Umbilical cord (tissue), 2 donors: ENCODE measurements at places on chromosomes 2 and 18.

GRCh38 chr2:62398356-62398755, 107.6 kb downstream of the TMEM17 start:
- no peak for DNase-seq

DNA sequence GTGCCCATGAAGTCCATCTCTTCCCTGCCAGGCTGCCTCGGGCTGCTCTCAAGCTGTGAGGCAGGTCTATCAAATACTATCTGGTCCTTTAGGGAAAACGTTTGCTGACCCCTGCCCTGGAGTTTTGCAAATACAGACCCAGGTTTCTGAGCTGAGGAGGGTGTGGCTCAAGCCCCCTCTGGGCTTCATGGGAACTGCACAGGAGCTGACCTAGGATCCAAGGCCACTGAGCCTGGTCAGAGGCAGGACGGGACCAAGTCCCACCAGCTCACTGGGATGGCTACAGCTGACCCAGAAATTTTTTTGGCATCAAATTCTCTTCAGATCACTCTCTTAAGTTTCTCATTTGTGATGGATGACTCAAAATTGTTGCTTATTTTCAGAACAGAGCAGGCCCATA, 14.1 kb downstream of the ZNF516 start:
- DNase-seq: no peak

GRCh38 chr2:6442252-6442985, 423.3 kb downstream of the CMPK2 start:
- DNase-seq: no peak

DNA sequence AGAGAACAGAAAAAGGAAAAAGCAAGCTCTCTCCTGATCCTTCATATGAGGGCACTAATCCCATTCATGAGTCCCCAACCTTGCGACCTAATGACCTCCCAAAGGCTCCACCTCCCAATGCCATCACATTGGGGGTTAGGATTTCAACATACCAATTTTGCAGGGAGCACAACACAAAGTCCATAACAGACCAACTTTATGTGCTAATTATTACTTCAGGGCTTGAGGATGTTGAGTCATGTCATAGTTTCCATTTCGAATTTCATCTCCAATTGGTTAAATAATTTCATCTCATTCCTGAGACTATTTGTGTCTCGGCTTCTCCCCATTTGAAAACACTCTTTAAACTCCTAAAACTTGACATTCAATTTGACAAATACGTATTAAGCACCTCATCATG, 69.9 kb upstream of the KLF7 start:
- DNase-seq: no peak

DNA sequence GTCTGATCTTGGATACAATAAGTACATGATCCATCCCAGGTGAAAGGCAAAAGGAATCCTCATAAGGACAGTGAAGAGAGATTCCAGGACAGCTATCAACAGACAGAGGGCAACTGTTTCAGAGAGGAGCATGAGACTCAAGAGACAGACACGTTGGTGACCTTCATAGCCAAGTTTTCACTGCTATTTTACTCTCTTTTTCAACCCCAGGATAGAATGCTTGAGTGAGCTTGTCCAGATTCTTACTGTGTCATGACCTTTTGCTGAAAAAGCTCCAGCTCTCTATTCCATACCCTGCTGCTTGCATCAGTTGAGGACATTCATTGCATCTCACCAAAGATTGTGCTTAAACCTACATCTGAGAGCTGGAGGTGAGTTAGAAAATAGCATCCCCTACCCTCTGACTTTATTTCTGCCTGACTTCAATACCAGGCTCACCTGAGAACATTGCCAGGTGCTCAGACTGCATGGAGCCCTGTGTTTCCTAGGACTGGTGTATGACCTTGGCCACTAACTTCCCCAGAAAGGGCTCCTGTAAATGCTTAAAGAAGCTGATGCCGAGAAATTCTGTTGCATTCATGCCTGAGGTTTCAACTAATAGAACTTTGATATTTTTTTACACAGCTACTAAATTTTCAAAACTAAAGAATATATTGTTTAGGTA, 70.4 kb upstream of the TMEM17 start:
- DNase-seq: no peak

DNA sequence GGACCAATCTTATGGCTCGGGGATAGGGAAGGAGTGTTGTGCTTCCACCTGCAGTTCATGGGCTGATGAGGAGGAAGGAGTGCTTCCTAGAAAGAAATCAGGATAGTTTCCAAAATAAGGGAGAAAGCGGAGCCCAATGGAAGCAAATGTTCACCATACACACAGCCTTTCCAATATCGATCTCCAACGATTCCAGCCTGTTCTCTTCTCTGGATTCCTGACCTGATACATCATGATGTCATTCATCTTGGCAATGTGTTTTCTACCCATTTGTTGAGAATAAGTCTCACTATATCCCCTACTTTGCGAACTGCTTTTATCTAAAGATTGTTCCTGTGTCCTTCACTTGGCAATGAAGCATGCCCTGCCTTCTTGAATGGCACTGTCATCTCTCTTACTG, 205.3 kb upstream of the SIX2 start:
- no peak for DNase-seq

DNA sequence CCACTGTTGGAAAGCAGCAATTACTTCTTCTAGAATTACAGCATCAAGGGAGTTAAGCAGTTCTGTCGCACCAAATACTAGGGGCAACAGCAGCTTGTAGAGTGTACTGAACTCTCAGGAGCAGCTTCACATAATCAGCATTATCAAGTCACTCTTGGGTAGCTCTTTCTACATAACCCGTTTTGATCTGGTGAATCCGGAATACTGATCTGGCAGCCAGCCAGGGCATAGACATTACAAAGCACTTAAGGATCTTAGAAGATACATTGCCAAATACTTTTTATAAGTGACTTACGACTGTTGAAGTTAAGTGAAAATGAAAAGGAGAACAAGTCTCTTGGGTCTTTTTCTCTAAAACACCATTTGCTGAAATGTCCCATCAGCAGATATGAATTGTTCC, 73.2 kb upstream of the NETO1 start:
- peak; percentile 32 for DNase-seq

- no peak for DNase-seq
These were observed 561.1 kb upstream of the SETBP1 start for GRCh38 chr18:44119607-44120006.

GRCh38 chr2:209900638-209901037, 101.8 kb upstream of the RPE start:
- DNase-seq: no peak

GRCh38 chr2:215839816-215840215, 173.5 kb downstream of the MREG start:
- DNase-seq: no peak

- DNase-seq: no peak
These were observed 34.1 kb upstream of the SLC39A10 start for GRCh38 chr2:195622966-195623365.

DNA sequence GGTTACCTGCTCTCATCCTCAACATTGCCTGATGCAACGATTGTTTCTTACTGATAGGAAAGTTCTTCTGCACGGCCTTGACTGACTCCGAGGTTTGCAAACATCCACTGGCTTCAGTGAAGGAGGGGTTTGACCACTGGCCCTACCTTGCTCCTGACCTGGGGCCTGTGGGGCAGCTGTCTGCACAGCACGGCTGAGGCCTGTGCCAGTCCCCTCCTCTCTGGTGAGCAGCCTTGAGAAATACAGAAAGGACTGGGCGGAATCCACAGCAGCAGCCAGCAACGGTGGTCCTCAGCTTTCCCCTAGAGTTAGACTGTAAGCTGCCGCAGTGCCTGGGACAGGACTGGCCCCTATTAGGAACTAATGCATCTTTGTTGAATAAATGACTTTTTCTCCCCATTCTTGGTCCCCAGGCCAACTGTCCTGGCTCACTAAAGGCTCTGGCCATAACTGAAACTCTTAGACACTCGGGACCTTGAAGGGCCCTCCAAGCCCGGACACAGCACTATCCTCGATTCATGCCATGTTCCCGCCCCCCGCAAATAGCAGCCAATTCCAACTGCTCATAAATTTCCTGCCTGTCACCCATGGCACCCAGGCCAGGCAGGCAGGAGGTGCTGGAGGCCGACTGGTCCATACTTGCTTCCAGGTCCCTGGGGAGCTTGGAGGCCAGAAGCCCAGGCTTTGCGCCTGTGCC, 26.7 kb downstream of the ATOH8 start:
- peak; percentile 40 for DNase-seq

DNA sequence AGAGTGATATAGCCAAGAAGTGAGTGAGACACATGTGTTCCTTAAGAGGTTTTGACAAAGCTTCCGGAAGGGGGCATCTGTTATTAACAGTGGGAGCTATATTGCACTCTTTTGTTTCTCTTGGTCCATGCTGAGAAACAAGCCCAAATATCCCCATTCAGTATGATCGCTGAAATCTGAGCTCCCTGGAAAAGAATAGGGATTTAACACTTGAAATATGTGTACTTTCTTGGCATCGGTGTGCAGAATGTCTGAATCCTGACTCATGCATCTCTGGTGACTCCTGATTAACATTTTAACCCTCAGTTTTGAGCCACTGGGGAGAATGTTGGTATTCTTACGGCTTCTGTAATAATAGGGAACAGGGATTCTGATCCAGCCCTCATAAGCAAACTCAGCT, 448.1 kb downstream of the TSN start:
- peak; percentile 69 for DNase-seq
